ENCODE measurements at places on chromosomes 1 and 21.

GRCh38 chr1:43455213-43455889 lies 1.6 kb upstream of the HYI start:
- no peak for DNase-seq

- DNase-seq, result no peak
These were observed 62.8 kb upstream of the COL11A1 start for GRCh38 chr1:103171041-103171590.

GRCh38 chr1:96416701-96417444 lies 304.7 kb upstream of the PTBP2 start:
- no peak for DNase-seq

DNA sequence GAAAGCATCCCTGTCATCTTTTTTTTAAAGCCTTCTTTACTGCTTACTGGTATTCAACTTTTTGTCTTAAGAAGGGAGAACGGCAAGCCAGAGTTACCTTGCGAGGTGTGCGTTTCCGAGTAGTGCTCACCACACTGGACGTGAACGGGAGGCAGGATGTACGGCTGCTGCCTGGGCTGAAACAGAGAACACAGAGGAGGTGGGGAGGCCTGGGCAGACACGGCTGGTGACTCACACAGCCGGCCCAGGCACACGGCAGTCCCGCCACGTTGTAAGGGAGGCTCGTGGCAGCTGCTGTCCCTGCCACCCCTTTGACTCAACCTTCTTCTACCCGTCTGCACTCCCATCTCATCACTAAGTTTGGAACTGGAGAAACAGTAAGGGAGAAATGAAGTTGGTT lies 105.8 kb downstream of the SMYD2 start:
- no peak for DNase-seq

- DNase-seq, result no peak
These were observed 34.7 kb downstream of the PDE4B start for GRCh38 chr1:65827346-65827745.

DNA sequence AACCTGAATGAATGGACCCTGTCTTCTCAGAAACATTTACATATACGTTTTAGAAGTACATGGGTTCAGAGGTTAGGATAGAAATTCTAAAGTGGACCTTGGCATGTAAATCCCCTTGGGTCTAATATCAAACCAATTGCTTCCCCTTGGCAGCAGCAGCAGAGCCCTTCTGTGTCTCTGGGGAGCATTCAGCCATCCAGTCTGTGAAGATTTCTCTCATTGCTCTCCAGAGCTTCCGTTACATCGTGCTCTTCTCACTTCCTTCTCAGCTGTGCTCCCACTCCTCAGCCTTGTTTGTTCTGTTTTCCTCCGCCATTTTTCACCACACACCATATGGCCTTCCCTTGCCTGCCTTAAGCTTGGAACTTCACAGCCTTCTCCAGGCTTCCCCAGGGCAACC lies 61.5 kb upstream of the ATP1B1 start:
- DNase-seq, result no peak

DNA sequence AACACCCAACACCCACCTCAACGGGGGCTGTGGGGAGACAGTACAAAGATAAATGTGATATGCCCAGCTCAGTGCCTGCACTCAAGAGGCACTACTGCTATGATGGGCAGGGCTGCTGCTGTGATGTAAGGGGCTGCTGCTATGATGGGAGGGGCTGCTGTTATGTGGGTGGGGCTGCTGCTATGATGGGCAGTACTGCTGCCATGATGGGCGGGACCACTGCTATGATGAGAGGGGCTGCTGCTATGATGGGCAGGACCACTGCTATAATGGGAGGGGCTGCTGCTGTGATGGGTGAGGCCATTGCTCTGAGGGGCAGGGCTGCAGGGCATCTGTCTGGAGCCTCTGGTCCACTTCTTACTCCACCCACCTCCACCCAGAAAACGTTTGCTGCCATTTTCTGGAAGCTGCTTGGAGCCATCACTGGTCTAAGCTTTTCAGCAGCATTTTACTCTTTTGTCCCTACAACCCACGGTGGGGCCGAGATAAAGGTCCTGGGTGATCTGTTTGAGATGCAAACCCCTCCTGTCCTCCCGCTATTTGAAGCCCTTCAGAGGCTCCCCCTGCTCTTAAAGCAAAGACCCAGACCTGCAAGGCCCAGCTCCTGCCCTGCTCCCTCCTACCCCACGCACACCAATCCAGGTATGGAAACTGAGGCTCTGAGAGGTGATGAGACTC lies 656.9 kb downstream of the PTPRU start:
- no peak for DNase-seq
